ENCODE measurements at places on chromosomes 5 and 9. TPM values are rescaled to one million over a fixed set of nuclear protein-coding genes. Genes with fewer than 3 reads are reported as not detected.

- DNase-seq: no peak
Measured at GRCh38 chr5:120779674-120780073, 315.6 kb downstream of the PRR16 start.

GRCh38 chr9:108874058-108874788, 12.2 kb downstream of the ACTL7A start:
- no peak for DNase-seq

MARCOL gene
- not detected for total RNA-seq

DNA sequence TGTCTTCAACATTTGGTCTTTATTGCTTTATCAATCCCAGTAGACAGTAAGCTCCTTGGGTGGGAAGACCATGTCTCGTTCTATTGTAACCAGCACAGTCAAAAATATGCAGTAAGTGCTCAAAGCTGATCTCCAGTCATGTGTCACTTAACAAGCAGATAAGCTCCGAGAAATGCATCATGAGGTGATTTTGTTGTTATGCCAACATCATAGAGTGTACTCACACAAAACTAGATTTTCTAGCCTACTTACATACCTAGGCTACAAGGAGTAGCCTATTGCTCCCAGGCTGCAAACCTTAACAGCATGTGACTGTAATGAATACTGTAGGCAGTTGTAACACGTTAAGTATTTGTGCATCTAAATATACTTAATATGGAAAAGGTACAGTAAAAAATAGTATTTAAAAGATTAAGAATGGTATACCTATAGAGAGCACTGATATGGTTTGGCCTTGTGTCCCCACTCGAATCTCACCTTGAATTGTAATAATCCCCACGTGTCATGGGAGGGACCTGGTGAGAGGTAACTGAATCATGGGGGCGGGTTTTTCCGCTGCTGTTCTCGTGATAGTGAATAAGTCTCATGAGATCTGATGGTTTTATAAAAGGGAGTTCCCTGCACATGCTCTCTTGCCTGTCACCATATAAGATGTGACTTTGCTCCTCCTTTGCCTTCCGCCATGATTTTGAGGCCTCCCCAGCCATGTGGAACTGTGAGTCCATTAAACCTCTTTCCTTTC, 39.8 kb upstream of the PCSK5 start:
- DNase-seq: no peak

KCNV2 gene
- not detected for total RNA-seq

PRPF4 gene
- total RNA-seq: 44.7 TPM

SLC36A3 gene
- total RNA-seq: not detected

- no peak for DNase-seq
Measured at GRCh38 chr5:170475294-170476000, 28.4 kb upstream of the KCNIP1 start.

GRCh38 chr9:109033941-109034700, 20.8 kb upstream of the CTNNAL1 start:
- DNase-seq: no peak

GRCh38 chr9:112754578-112754977, 4.0 kb downstream of the SNX30 start:
- peak; percentile 82 for DNase-seq

GRCh38 chr5:133249593-133249992, 197.8 kb downstream of the HSPA4 start:
- DNase-seq: no peak
